Smooth muscle cell of bladder (primary cell): ENCODE measurements at places on chromosomes 11 and 22. TPM values are rescaled to one million over a fixed set of nuclear protein-coding genes. Genes with fewer than 3 reads are reported as not detected.

The DRICH1 gene
- total RNA-seq = 0.37 TPM in 1 of 2 replicates, not detected in the other

The LIN7C gene
- total RNA-seq = 45.9 and 46.7 TPM in 2 replicates

The MYBPC3 gene
- not detected in 2 replicates for total RNA-seq

The GAB4 gene
- not detected in 2 replicates for total RNA-seq

The RBX1 gene
- 56.5 and 58.9 TPM in 2 replicates for total RNA-seq

The RAB38 gene
- total RNA-seq = 1.4 and 1.5 TPM in 2 replicates

The TRIM5 gene
- 38.5 and 43.5 TPM in 2 replicates for total RNA-seq

The OR52A1 gene
- total RNA-seq = not detected in 2 replicates

The YPEL4 gene
- 1.4 and 1.6 TPM in 2 replicates for total RNA-seq

The PANX3 gene
- not detected in 2 replicates for total RNA-seq

The WNT7B gene
- total RNA-seq = not detected in 2 replicates

The MFNG gene
- 0.09 and 0.14 TPM in 2 replicates for total RNA-seq

The SYT7 gene
- total RNA-seq = 0.74 and 1.4 TPM in 2 replicates

The GPHA2 gene
- total RNA-seq = not detected in 2 replicates

The RFPL2 gene
- not detected in 2 replicates for total RNA-seq

The ACR gene
- total RNA-seq = not detected in 2 replicates

The PKNOX2 gene
- total RNA-seq = 0.92 and 1.4 TPM in 2 replicates

The MLC1 gene
- 0.65 and 3.1 TPM in 2 replicates for total RNA-seq

The OVOL1 gene
- not detected in 2 replicates for total RNA-seq
